AG20443 (cell line): ENCODE measurements at places on chromosomes 12 and 14.

GRCh38 chr14:92897922-92898565 lies 24.9 kb upstream of the CHGA start:
- DNase-seq = no peak

GRCh38 chr14:102578821-102579220 lies 13.6 kb upstream of the RCOR1 start:
- DNase-seq = no peak

GRCh38 chr12:124759841-124760503 lies 103.7 kb downstream of the SCARB1 start:
- DNase-seq = no peak

GRCh38 chr14:59273737-59274136 lies 85.3 kb downstream of the DAAM1 start:
- no peak for DNase-seq

DNA sequence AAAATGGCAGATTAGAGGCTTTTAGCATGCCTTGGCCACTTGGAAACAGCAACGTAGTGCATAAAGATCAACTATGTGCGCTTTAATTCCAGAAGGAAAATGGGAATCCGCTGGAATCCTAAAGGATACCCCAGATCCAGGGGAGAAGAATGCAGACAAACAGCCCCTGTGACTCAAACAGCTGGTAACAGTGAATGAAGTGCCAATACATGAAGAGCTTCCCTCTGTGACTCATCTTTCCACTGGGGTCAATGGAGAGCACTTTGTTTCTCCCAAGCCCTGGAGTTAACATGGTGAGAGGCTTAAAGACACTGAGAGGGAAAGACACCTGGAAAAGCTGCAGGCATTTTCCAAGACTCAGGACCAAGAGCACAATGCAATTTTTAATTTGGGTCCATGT lies 263.1 kb downstream of the CEP128 start:
- DNase-seq = no peak

- no peak for DNase-seq
These were observed 739 bp upstream of the PPP2R5E start for GRCh38 chr14:63543826-63544406.

DNA sequence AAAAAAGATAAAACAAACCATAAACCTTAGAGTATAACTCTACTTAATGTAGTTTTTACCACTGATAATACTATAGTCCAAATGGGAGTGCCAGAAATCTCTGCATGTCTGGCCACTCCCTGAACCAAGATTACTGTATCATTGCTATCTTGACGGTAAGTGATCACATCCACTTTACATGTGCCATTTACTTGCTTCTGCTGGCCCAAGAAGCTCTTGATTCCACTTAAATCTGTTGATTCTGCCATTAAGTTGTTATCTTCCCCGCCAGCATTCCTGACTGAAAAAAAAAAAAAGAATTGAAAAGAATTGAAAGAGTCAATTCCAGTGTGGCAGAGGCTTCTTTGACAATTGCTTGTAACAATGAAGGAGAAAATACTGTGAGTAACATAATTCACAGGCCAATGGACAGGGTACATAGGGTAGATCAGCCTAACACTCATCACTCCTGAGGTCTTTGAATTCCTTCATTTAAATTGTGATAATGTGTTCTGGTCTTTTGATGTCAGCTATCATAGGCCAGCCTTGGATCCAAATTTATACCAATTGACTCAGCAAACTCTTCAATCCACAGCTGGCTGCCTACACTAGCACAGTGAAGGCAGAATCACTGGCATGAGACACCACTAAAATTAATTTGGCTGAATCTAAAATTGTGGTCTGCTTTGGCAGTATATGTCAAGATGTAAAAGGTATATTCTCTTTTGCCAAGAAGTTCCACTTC lies 665.2 kb upstream of the FLRT2 start:
- DNase-seq = no peak

- DNase-seq = no peak
These were observed 22.3 kb upstream of the GNS start for GRCh38 chr12:64781280-64782190.

DNA sequence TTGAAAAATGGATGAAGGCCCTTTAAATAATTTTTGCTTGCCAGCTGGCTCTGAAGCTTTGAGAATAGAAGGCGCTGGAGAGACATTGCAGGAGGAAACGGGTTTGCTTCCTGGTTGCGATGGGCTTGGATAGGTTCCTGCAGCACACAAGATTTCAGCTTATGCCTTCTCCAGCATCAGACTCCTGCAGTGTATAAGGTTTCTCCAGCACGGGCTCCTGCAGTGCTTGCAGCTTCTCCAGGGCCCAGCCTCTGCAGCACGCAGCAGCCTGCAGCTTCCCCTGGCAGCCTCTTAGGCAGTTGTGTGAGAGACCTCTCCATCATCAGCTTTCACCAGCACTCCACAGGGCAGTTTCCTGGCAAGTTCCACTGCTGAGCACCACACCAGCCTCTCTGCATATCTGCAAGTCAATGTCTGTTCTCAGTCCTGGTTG lies 78.7 kb upstream of the ZDHHC17 start:
- peak; percentile 27 for DNase-seq

DNA sequence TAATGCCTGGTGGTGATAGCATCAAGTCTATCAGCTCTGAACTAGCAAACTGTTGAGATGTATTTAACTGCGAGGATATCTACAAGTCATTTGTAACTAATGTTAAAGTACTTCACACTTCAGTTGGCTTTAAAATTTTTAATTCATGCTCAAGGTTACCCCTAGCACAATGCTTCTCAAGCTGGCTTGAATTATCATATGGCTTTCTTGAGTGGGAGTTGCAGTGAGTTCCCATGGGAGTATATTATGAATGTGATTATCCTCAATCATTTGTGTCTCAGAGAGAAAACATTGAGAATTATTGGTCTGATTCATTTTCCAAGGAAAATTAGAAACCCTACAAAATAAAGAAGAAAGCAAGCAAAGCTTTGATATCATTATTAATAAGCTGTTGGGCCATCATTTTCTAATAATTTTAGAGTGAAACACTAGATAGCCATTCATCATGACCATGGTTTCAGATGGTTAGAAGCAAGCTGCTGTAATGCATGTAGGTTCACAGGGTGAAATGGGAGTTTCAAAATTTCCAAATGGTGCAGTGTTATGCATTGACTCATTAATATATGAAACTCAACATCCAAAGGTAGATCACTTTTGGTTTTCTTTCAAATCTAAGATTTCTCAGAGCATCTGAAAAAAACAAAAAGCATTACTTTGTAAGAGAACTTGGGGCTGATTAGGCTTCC lies 11.8 kb upstream of the KRAS start:
- DNase-seq = no peak

DNA sequence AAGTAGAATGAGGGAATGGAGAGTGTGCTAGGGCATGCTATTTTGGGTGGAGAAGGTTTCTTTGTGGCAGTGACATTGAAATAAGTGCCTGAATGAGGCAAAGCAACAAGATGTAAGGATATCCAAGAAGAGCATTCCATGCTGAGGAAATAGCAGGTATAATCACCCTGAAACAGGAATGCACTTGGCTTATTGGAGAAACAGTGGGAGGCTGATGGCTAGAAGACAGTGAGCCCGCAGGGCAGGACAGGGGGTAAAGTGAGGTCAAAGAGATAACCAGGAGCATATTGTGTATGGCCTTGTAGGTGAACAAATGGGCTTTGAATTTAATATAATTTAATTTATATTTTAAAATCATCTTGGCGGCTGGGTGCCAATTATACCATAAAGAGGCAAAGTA lies 877.0 kb downstream of the DIO2 start:
- DNase-seq = no peak

DNA sequence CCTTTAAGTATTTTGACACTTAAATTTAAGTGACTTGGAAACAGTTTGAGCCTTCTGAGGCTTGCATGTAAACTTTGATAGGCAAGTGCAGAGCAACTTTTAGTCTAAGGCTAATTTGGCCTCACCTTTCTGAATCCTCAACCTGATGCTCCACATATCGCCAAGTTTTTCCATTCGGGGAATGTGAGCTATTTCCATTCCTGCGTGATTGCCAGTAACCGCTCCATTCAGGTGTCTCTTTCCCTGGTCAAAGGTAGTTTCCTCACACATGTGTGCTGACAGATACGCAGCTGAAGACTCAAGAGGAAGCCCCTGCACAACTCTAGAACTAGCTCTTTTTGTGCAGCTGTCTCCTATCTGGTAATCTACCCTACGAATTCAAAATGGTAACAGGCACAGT lies 25.4 kb upstream of the FUT8 start:
- DNase-seq = no peak

DNA sequence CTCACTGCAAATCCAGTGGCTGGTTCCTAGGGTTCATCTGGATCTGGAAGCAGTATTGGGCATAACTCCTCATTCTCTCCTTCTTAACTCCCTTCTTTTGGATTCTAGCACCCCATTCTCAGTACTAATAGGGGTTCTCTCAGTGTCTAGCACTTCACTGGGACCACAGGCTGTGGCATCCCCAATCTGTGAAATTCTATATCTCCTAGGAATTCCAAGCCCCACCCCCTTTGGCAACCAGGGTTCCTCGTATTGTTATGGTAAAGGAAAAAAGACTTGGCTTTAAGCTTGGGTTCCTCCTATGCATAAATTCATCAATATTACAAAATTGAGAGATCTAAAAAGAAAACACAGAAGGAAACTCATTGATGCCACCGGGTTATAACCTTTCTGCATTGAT lies 45.0 kb upstream of the FBXO21 start:
- DNase-seq = no peak

- no peak for DNase-seq
These were observed 12.2 kb downstream of the SCYL2 start for GRCh38 chr12:100279159-100279558.

DNA sequence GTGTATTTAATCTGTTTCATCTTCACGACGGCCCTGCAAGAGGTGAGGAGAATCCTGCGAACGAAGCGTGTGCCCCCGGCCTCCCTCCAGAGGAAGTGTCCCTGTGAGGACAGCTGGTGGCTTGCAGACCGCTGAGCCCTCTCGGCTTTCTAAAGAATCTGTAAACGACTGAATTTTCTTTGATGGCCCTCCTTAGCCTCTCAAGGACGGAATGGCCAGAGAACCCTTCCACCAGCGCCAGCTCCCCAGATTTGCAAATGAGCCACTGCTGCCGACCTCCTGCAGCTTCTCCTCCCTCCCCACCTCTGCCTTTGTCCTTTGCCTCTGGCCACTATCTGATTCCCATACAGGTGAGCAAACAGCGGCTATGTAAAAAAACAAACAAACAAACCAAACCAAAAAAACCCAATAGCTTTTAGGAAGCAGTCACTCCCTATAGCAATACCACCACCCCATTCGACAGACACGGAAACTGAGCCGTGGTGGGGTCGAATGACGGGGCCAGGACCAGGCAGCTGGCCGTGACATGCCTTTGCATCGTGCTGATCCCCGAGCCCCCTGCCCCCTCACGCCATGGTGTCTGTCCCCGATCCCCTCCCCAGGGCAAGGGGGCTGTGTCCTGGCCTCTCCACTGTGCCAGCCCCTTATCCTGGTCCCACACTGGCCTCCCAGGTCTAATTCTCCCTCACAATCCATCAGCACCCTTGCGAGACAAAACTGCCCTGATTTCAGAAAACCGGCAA lies 23.6 kb downstream of the RFLNA start:
- DNase-seq = no peak
